KG1 (cell line): ENCODE measurements at places on chromosomes 5 and 9.
A peak's percentile ranks its signal among the peaks of the same experiment; 100 is the strongest.

DNA sequence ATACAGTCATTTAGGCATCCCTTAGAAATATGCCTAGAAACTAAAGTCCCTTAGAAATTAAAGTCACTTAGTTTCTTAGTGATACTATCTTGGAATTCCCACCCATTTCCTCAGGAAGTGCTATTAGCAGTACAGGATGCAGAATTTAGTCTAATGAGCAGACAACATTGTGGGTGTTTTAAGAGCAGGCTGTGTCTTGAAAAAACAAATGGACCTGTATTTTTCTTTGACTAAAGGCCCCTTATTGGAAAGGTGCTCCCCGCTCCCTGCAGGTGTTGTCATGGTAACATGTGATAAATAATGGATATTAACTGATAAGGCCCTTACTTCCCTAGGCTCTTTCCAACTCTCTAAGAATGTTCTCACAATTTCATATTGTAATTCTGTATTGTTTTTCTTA, 38.8 kb upstream of the STARD4 start:
- no peak for DNase-seq

DNA sequence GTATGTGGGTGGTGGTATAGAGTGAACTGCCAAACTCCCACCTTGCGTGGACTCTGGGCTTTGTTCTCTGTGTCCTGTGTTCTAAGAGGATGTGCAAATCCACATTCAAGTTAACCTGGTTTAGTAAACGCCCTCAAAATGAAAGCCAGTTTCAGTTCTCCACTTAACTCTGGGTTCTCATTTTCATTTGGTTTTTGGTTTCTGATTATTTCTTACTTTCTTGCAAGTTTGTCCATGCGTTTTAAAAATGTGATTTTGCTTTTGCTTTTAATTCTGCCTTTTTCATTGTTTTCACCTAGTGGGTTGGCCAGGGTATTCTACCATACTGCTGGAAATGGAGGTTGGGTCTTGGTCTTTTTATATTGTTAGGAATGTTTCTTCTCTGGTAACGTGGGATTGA, 38.2 kb downstream of the GALNT10 start:
- DNase-seq: no peak

DNA sequence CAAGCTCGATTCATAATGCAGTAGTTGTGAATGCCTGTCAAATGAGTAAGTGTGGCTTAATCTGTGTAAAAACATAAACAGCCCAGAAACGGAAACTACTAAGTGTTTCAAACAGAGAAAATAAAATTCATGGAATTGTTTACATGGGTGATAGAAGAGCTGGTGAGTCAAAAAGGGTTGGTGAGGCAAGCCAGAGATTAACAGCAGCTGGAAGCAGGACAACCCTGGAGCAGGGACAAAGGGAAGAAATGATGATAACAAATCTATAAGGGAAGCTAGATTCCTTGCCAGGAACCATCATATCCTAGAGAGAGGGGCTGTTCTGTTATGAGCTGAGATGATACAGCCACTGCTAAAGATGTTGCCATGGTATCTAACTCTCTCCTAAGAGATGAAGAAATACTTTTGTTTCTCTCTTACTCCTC, 18.0 kb upstream of the PRR16 start:
- no peak for DNase-seq

- no peak for DNase-seq
Observed at GRCh38 chr5:169243651-169244422, 57.1 kb downstream of the SLIT3 start.

DNA sequence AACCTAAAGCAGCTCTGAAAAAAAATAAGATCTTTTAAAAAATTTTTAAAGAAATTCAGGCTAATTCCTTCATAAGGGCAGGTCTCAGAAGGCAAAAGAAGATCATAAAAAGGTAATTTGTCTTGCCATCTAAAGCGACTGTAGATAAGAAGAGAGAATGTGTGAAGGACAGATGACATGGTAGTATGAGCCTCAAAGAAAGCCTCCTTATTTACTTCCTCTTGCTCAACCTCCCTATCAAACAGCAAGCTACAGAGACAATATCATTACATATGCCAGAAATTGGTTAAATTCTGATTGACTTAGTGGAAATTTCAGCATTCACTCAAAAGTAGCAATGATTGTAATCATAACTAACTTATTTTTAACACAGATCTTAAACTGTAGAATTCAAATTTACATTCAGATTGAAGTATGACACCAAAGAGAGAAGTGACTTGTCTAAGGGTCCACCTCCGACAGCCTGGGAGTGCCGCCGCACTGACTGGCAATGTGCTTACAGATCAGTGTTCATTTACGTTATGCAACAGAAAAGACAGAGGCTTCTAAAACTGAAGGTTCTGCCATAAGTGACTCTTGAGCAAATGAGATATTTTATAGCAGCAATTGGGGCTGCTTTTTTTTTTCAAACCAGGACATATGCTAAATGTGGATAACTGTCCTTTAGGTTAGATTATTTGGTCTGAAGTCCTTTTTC, 132.0 kb downstream of the CEMIP2 start:
- DNase-seq: no peak

DNA sequence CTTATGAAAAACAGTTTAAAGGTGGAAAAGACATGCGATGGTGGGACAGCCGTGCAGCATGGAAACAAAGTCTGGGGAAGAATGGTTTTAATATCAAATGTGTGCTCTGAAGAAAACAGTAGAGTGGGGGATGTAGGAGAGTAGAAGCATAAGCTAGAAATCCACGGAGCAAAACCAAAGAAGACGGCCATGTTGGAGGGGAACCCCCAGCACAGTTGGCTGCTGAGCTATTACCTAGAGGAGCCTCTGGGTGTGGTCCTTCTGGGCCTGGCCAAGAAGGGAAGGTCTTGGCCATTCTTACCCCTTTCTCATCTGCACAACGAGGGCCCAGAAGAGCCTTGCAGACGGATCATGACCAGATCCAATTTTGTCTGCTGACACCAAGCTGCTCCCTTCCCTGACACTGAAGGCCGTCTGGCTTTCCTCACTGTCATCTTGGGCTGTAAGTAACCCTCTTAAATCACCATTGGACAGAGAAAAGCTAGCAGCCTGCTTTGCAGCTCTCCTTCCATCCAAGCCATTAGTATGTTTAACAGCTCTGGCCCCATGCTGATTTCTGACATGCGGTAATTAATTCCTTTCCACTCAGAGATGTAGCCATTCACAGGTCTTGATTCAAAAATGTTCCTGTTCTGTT, 189.5 kb downstream of the SEC61B start:
- DNase-seq: no peak

DNA sequence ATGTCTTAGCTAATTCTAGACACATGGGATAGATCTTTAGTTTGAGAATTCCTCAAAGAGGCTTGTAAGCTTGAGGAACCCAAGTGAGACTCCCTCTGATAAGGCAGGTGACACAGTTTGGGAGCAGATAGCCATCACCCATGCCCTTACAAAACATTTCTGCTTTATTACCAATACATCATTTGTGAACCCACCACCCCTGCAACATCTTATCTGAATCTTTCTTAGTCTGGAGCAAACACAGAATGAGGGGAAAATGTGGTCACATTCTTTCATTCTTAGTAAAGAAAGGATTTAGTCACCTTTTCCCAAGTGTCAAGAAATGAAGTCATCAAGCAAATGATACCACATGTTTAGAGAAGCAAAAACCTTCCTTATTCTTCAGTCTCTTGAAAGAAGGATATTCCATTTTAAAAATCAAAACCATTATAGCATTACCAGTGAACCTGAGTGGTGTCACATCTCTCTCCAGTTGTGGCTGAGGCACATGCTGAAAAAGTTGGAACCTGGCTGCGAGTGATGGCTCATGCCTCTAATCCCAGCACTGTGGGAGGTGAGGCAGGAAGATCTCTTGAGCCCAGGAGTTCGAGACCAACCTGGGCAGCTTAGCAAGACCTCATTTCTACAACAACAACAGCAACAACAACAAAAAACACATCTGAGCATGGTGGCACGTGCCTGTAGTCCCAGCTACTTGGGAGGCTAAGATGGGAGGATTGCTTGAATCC, 65.9 kb downstream of the PRKACG start:
- no peak for DNase-seq

DNA sequence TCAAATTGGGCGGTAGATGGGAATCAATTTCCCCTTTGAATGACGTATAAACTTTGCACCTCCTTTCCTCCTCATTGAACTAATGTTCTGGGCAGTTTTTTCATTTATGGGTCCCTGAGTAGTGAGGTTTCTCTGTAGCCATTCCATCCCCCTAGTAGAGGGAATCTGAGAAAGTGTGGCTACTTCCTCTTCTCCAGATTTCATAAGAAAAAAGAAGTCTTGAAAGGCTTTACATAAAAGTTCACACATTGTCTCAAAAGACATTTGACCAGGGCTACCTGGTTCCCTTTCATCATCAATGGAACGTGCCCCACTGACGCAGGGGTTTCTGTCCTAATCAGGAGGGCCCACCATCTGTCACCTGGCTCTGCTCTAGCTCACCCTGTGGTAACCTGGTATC, 57.3 kb downstream of the CTSL start:
- no peak for DNase-seq

DNA sequence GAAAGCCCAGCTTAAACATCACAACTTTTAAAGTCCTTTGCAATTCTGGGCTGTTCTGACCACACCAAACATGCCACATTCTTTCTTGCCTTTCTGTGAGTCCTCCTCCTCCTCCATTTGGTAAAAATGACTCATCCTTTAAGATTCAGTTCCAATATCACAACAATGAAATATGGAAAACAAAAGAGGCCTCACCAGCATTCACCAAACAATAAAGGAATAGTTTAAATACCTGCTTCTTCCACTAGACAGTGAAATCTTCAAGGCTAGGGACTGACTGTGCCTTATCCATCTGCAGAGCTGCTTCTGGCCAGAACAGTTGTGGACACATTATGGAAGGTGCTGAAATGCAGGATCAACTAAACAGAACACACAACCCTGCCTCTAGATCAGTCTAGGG, 36.0 kb downstream of the NR6A1 start:
- DNase-seq: no peak

DNA sequence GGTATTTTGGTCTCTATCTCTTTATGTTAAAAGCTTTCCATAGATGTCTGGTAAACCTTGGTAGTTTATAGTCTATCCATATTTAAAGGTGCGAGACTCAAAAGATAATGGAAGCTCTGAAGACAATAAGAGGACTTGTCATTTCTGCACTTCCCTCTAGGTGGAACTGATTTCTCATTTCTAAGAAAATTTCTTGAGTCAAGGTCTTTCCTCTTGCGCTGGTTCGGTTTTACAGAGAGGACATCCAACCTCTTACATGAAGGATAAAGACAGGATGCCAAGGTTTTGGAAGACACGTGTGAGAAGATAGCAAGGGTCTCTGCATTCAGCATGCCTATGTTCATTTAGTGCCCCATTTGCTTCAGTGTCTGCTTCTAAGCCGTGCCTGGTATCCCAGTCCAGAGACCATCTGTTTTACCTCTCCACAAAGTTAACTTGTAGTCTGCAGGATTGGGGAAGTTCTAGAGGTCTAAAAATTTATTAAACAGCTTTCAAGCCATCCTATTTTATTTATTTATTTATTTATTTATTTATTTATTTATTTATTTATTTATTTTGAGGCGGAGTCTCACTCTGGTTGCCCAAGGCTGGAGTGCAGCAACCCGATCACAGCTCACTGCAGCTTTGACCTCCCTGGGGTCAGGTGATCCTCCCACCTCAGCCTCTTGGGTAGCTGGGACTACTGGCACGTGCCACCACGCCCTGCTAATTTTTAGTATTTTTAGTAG, 41.6 kb downstream of the KIAA1191 start:
- no peak for DNase-seq

- peak; percentile 23 for DNase-seq
Observed at GRCh38 chr5:168920019-168920810, 341.0 kb upstream of the PANK3 start.

GRCh38 chr9:134968011-134968822, 50.5 kb upstream of the FCN1 start:
- no peak for DNase-seq

GRCh38 chr9:20476912-20477521, 145.3 kb downstream of the MLLT3 start:
- DNase-seq: no peak

GRCh38 chr5:82735160-82735789, 341.9 kb downstream of the TMEM167A start:
- no peak for DNase-seq

GRCh38 chr5:88662846-88663245, 220.1 kb downstream of the MEF2C start:
- DNase-seq: no peak

- no peak for DNase-seq
Observed at GRCh38 chr5:84397385-84397784, 12.7 kb upstream of the EDIL3 start.

- peak; percentile 99 for DNase-seq
Observed at GRCh38 chr9:37903647-37904444, at the start of gene SLC25A51. Gene SLC25A51 (minus strand): TSS chr9:37904127. CDS start chr9:37888550, 15,577 bp downstream.

DNA sequence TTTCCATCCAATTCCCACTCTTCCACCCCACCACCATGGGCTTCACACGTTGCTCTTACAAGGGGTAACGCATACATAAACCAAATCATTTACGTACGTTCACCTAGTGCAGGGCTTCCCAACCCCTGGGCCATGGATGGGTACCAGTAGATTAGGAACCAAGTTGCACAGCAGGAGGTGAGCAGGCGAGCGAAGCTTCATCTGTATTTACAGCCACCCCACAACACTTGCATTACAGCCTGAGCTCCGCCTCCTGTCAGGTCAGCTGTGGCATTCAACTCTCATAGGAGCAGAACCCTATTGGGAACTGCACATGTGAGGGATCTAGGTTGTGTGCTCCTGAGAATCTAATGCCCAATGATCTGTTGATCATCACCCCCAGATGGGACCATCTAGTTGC, 82.3 kb downstream of the CEMIP2 start:
- no peak for DNase-seq

DNA sequence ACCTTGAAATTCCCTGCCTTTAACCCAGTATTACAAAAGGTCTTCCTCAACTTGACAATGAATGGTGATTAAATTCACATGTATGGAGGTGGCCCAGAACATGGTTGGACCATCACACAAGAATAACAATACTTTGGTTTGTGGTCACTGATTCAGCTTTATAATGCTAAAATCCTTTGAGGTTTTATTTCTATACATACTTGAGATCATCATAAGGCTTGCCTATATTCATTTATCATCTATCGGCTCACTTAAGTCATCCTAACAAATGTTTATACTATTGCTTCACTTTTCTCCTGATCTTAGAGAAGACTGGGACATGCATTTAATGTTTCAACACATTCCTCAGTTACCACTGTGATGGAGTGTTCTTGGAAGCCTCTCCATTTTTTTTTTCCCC, 191.3 kb downstream of the DMAC1 start:
- no peak for DNase-seq

DNA sequence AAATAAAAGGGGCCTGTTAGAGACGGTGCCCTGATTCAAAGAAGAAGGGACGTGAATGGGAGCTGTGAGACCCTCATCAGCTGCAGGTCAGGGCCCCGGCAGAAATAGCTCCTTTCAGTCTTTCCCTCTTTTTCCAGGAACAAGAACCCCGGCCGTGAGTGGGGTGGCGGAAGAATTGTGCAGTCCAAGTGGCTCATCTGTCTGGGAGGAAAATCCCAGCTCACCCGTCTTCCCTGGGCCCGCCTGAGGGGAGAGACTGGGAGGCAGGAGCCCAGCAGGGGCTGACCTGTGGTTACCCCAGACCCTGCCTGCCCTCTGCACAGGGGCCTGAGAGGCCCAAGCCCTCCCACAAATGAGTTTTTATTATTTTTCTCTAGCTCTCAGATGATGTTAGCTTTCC, 24.8 kb upstream of the CSF1R start:
- no peak for DNase-seq
